ENCODE measurements at places on chromosomes 2 and 18.

DNA sequence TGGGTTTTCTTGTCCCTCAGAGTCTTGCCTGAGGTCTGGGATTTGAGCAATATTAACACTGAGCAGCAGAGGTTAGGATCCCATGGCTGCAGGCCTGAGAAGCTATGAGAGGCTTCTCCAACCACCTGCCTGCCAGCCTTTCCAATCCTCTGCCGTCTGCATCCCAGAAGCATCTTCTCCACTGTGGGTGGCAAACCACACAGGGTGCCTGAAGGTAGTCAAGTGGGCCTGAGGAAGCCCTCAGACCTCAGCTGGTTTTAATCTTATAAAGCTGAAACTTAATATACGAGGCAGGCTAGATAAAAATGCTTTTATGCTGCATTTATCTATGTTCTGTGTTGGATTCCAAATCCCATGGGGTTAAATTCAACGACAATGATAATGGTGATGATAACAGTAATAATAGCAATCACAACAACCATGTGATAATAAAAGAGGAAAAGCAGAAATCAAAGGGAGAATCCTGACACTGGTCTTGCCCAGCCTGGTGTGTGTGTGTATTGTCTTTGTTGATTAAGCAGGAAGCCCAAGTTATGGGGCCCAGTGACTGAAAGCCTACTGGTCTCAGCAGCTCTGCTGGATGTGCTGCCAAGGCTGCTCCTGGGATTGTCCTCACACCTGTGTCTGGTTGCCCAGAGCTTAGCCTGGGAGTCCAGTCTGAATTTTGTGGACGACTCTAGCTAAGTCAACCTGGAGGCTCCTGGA, 59.7 kb upstream of the LDAH start:
- DNase-seq = no peak

- peak; percentile 31 for DNase-seq
Measured at GRCh38 chr2:168254158-168254935, 7.0 kb upstream of the STK39 start.

GRCh38 chr2:63840081-63840784, 1.5 kb upstream of the UGP2 start:
- DNase-seq = no peak

GRCh38 chr2:149466635-149467034, 120.9 kb downstream of the MMADHC start:
- DNase-seq = no peak

GRCh38 chr18:32126538-32126937, 34.9 kb downstream of the RNF138 start:
- DNase-seq = peak; percentile 7

DNA sequence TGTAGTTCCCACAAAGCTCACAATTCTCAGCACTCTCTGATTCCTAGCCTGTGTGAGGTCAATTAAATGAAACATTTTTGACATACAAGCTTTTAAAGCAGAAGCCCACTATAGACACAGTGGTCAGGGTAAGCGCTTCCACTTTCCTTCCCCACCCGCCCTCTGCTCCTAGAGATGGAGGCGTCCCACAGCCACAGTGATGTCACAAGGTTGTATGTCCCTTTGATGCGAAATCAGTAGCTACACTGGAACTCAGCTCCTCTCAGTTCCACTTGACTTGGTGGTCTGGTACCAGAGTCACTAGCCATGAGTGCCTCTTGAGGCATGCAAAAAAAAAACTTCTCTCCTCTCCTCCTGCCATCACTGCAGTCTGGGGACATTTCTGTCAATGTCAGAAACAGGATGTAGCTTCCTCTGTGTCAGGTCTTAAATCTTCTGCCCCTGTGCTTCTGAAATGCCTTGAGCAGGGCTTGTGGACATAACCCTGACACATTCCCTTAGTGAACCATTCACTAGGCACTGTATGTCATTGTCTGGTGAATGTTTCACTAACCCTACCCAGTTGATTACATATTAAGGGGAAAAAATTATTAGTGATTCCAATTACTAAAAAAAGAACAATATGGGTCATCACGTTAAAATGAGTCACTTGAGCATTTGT, 7.8 kb downstream of the SULT1C4 start:
- DNase-seq = no peak

GRCh38 chr18:59954755-59955156, 55.0 kb downstream of the PMAIP1 start:
- DNase-seq = peak; percentile 36

DNA sequence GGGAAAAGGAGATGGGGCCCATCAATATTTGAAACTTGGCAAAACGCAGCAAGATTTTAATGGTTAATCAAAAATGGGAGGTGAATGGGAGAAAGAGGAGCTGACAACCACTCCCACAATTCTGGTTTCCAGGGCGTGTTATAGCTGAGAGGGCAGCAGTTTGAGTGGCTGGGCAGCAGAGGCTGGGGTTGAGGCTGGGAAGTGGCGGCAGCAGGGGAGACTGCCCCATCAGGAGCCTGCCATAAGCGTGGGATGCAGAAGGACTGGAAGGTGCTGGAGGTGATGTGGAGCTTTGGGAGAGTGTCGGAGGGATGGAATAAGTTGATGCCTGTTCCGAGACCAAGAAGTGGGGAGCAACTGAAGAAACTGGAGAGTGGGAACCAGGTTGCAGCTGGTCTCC, 48.9 kb upstream of the SH3RF3 start:
- DNase-seq = no peak

DNA sequence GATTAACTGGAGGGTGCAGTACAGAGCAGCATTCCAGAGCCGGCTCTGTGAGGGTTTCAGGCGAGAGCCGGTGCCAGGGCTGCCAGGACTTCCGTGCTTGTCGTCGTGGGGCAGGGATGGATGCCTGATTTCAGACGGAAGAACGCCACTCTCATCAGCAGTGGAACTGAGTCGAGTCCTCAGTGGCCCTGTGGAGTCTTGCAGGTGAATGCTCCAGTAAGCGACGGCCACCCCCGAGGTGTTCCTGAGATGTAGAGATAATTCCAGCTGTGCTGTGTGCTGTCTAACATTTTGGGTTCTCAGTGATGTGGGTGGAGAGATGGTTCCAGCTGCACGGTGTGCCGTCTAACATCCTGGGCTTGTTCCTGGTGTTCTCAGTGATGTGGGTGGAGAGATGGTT, 103.1 kb upstream of the ALKAL2 start:
- DNase-seq = no peak

GRCh38 chr2:160289126-160289525, 89.1 kb upstream of the ITGB6 start:
- DNase-seq = no peak

DNA sequence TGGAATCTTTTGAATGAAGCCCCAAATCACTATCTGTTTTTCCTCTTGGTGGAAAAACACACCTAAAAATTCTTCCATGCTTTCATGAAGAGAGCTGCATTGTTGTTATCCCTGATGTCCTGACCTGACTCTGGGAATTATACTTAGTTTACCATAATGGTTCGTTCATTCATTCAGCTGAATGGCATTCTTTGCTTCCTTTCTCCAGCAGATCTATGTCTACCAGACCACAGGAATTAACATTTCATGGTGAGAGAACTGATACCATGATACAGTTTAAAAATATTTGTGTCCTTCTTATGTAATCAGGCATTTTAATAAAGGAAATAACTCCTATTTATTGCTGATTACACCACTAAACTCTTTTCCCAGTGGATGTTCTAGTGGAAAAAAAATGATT, 11.1 kb upstream of the SLC4A10 start:
- DNase-seq = no peak

DNA sequence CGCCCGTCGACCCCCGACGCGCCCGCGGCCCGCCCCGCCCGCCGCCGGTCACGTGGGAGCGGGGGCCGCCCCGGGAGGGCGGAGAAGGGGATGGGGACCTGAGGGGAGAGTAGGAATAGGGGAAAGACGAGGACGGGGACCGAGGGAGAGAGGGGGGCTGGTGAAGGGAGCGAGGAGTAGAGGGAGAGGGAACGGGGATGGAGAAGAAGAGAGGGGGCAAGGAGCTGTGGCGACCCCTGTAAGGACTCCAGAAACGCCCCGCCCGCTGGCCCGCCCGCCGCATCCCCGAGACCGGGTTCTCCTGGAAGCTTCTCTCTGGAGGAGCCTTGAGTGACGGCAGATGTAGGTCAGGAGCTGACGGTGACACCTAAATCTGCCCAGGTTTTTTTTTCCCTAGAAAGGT, 615 bp downstream of the ADNP2 start:
- DNase-seq = peak; percentile 27

DNA sequence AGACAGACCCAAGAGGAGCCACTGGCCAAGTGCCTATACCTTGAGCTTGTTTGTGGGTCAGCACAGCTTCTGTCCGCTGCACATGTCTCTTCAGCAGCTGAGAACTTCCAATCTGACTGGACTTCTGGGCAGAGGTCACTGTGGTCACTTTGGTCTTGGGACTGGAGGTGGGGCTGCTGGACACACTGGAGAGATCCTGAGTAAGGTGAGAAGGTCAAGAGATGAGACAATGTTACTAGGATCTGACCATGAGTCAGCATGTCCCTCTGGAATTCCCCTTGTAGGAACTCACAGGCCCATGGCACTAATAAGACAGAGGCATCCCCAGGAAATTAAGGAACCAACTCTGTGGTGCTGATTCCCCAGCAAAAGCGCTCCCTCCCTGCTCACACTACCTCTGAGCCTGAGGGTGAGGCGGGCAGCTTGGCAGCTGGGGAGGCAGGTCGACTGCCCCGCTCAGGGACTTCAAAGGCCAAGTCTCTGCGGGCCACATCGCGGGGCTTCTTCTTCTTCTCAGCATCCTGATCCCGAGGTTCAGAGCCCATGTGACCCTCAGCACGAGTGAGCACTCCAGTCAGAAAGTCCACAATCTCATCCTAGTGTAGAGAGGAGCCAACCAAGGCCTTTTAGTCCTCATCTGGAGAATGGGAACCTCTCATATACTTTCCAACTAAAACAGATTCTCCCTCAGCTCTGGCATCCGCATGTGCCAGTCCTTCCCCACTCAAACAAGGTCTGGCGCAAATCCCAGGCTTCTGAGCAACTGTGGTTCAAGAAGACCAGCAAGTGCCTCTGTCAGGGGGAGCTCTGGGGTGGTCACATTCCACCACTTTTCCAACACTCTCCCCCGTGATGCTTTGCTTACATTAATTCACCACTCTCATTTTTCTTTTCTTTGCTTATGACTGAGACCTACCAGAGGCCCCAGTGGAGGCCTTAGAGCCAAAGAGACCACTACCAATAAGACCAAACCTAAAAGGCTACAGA, 29.4 kb downstream of the KANSL3 start:
- DNase-seq = peak; percentile 39

DNA sequence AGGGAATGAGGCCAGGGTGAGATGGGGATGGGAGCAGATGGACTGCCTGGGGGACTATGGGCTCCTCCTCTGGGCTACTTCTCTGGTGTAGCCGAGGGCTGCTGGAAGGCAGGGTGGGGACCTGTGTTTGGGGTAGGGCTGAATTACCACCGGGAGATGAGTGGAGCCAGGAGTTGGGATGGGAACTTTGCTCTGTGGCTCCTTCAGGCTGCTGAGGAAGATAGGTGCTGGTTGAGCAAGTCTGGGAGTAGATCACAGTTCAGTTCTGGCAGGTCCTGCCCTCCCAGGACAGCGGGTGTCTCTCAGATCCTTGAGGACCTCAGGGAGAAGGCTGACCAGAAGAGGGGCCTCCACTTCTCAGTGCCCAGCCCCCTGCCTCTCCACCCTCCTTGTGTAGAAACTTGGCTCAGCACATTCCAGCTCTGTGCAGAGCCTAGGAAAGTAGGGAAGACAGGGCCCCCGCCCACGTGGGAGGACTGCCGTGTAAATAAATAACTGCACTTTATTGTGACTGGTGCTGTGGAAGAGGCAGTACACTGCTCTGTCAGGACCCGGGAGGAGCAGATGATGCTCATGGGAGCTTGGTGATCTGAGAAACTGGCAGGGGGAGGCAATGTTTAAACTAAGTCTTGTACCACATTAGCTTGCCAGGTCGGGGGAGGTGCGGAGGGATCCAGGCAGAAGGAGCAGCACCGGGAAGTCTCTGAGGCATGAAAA, 15.3 kb downstream of the TET3 start:
- DNase-seq = no peak

DNA sequence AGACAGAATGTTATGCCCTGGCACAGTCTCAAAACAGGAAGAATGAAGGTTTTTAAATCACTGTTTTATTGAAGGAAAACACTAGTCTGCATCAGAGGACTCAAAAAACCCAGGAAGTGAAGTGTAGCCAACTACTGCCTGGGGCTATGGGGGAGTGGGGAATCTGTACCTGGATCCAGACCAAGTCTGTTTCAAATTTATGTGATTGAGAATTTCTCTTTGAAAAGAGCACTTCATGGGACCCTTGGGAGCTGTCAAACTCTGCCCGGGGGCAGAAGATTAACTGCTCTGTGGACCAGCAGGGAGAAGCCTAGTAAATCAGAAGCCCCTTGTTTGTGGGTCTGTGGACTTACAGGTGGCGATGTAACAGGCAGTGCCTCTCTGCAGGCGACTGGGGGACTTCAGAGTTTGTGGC, 45.3 kb upstream of the TANC1 start:
- no peak for DNase-seq

- peak; percentile 52 for DNase-seq
Measured at GRCh38 chr2:48249025-48249424, 280.9 kb upstream of the STON1 start.

DNA sequence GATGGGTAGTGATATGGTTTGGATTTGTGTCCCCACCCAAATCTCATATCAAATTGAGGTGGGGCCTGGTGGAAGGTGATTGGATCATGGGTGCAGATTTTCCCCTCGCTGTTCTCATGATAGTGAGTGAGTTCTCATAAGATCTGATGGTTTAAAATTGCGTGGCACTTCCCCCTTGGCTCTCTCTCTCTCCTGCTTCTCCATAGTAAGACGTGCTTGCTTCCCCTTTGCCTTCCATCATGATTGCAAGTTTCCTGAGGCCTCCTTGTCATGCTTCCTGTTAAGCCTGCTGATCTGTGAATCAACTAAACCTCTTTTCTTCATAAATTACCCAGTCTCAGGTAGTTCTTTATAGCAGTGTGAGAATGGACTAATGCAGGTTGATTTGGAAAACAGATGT, 223.2 kb upstream of the APCDD1 start:
- no peak for DNase-seq

- DNase-seq = peak; percentile 29
Measured at GRCh38 chr2:17830053-17831034, 14.1 kb downstream of the MSGN1 start.

GRCh38 chr2:61619561-61619960, 81.4 kb upstream of the XPO1 start:
- DNase-seq = no peak

DNA sequence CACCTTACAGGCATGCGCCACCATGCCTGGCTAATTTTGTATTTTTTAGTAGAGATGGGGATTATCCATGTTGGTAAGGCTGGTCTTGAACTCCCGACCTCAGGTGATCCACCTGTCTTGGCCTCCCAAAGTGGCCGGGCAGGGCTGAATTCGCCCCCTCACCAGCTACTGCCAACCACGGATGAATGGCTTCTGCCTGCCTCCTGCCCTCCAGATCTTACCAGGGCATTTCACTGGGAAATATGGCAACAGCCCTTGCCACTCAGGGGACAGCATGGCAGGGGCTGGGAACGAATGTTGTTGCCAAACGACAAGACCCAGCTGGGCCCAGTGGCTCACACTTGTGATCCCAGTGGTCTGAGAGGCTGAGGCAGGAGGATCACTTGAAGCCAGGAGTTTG, 1.8 kb upstream of the ALPP start:
- DNase-seq = no peak

- no peak for DNase-seq
Measured at GRCh38 chr2:103289105-103289725, 527.4 kb downstream of the TMEM182 start.

- peak; percentile 11 for DNase-seq
Measured at GRCh38 chr2:153478289-153479261, at the start of gene RPRM. RPRM (minus strand) TSS chr2:153478762; CDS start chr2:153478565, 197 bp downstream.

Measured in fibroblast of gingiva (primary cell).